Adipocyte (in vitro differentiated cells): ENCODE measurements at places on chromosomes 5 and 9.

GRCh38 chr9:90827181-90827871, 25.7 kb downstream of the SYK start:
- DNase-seq: no peak

DNA sequence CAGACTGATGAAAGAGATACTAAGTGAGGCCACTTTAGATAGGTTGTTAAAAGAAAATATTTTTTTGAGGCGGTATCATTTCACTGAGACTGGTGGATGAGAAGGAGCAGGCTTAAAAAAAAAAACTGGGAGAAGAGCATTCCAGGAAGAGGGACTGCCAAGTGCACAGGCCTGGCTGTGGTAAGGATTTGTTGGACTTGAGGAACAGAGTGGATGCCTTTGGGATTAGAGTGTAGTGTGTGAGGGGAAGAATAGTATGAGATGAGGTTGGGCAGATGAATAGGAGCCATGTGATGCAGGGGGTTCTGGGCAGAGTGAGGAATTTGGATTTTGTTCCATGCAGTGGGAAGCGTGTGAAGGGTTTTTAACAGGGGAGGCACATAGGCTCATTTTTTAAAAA, 57.9 kb downstream of the PBX3 start:
- DNase-seq: peak; percentile 41

DNA sequence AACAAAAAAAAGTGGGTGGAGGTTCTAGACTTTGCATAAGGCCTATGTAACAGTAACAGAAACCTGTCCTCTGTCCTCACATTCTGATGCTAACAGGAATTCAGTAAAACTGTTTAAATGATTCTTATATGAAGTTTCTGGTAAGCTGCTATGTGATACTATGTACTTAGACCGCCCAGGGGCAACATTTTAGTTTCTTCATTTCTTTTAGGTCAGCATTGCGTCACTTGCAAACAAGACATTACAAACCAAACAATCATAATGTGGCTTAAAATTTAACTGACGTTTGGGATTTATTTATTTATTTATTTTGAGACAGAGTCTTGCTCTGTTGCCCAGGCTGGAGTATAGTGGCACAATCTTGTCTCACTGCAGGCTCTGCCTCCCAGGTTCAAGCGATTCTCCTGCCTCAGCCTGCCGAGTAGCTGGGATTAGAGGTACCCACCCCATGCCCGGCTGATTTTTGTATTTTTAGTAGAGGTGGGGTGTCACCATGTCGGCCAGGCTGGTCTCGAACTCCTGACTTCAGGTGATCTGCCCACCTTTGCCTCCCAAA, 44.3 kb downstream of the TENT4A start:
- DNase-seq: peak; percentile 19

GRCh38 chr9:134046894-134047681, 20.7 kb downstream of the BRD3 start:
- no peak for DNase-seq

DNA sequence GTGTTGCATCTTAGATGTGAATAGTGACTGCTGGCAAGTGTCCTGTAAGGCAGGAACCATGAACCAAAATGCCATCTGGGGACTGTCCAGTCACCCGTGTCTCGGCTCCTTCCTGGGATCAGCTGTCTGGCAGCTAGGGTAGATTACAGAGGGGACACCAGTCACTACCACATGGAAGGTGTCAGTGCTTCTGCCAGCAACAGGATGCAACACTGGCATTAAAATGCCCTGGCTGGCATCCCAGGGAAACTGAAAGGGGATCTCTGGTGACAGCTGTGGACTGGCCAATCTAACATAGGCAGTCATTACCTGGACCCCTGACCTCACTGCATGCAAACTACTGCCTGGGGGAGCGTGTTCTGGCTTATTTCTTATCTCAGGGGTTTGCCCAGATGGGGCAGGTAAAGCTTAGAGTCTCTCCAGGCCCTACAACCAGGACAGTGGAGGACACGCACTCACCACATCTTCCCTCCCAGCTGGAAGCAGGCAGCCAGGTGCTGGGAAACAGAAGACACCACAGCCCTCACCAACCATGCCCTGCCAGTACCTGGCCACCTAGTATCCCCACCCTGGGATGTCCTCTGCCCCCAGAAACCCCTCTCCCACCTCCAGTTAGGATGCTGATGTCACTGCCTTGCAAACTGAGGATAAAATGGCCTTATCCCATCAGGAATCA, 83.8 kb downstream of the SEMA4D start:
- DNase-seq: no peak

DNA sequence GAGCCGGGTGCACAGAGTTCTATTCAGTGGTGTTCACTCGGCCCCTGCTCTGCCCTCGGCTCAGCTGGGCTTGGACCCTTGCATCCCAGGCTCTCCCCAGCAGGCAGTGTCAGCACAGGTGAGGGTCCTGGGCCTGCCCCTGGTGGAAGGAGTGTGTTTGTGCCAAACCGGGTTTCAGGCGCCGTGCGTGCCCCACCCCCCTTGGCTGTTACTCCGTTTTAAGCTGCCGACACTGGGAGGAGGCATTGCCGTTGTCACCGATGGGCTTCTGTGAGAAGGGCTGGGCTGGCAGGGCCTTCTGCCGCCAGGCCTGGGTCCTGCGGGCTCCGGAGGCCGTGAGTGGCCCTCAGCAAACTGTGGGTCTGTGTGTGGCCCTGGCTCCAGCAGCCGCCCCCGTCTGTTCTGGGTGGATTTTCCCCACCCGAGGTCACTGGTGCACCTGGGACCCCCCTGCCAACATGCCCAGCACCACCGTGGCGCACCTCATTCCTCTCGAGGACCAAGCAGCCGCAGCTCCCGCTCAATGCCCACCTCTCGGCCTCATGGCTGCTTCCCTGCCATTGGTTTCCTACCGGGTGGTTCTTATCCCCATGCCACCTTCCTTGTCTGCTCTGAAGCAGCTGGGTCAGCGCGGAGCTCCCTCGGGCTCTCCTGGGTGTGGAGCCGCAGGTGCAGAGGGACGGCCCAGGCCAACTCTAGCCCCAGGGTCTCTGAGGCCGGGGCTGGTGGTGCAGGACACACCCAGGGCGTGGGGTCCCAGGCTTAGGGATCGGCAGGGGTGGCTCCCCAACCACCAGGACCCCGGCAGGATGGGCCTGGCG, 44.3 kb upstream of the EXOC3 start:
- DNase-seq: no peak

DNA sequence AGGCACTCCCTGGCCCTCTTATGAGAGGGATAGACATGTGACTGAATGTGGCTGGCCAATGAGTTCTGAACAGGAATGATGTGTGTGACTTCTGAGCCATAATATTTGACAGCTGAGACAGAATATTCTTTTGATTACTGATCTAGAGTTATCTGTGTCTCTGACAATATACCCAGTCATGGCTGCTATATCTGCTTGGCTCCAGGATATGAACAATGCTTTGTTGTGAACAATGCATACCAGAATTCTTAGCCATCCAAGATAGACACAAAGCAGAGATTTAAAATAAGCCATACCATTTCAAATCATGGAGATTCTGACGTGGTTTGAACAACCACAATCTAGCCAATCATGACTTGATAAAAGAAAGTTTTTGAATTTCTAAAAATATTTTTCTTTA, 840.3 kb upstream of the SEMA6A start:
- DNase-seq: no peak

GRCh38 chr5:102623329-102624065, 124.7 kb upstream of the SLCO6A1 start:
- no peak for DNase-seq

DNA sequence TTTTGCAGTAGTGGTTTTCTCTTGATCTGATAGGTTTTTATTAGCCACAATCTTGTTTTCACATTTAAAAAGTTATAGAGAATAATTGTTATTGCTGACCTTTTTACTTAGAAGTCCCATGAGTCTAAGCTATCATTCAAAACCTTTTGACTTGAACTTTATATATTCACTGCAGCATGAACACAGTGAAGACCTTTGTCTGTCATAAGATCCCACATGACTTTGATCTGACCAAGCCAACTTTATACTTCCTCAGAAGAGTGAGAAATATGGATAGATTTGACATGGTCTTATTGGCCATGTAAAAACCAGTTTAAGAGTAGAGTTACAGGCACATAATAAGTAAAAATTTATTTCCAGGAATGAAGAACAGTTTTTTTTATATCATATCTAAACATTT, 34.1 kb downstream of the RAD1 start:
- DNase-seq: no peak

DNA sequence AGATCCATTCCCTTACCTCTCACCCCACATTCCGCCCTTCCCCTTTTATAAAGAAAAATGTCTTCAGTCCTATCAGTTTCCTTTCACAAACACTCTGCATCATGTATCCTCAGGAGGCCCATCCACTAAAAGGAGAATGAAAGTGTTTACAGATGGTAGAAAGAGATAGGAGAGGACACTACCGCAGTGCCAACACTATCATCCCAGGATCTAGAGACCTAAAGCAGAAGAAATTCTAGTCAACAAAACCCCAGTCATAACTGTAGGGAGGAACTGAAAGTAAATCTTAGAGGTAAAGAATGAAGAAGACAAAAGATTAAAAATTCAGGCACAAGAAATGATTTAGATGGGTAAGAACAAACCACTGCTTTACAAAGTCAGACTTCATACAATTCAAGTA, 114.1 kb downstream of the MLLT3 start:
- no peak for DNase-seq

DNA sequence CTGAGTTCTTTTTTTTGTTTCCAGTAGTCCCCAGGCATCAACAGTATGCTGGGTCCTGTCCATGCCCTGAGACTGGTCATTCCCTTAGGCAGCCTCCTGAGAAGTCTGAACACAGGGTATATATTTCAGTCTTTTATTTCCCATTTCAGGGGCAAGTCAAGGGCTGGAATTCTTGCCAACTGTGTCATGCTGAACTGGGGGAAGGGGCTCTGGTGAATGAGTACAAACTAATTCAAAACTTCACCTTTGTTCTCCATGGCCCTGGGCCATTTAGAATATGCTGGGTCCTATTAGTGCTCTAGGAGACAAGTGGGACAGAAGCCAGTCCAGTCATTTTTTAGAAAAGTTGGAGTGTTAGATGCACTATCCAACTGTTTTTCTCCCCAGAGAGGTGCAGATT, 170.3 kb downstream of the TMC1 start:
- no peak for DNase-seq

GRCh38 chr9:98702835-98703380, 5.8 kb downstream of the GABBR2 start:
- DNase-seq: no peak

- DNase-seq: no peak
Observed at GRCh38 chr9:30913331-30913730, 1471.1 kb upstream of the ACO1 start.
